Neural progenitor cell (in vitro differentiated cells): ENCODE measurements at places on chromosomes 11 and 22.

- DNase-seq: no peak
Observed at GRCh38 chr22:30893434-30894370, 74.9 kb downstream of the MORC2 start.

- DNase-seq: no peak
Observed at GRCh38 chr22:48835857-48836672, 991.6 kb downstream of the BRD1 start.

GRCh38 chr11:72816404-72816990, 2.3 kb downstream of the ATG16L2 start:
- no peak for DNase-seq

DNA sequence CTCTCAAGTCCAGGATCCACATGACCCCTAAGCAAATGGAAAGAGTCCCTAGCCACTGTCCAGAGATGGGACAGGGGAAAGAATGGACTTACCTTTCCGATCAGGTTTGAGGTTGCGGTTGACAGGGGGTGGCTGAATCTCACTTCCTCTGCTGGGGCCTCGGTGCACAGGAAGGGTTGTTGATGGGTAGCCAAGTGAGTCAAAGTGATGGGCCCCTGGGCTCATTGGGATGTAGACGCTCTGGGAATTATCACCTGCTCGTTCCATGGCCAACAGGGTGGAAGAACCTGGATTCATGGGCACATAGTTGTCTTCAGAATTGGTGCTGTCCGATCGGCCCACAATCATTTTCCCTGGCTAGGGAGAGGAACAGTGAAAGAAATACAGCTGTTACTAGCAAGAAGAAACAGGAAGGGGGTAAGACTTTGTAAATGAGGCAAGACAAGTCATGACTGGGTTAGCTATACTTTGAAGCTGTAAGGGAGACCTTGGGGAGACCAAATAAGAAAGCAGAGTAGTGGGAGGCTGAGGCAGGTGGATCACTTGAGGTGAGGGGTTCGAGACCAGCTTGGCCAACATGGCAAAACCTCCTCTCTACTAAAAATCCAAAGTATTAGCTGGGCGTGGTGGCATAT, 34.7 kb downstream of the USP35 start:
- no peak for DNase-seq

DNA sequence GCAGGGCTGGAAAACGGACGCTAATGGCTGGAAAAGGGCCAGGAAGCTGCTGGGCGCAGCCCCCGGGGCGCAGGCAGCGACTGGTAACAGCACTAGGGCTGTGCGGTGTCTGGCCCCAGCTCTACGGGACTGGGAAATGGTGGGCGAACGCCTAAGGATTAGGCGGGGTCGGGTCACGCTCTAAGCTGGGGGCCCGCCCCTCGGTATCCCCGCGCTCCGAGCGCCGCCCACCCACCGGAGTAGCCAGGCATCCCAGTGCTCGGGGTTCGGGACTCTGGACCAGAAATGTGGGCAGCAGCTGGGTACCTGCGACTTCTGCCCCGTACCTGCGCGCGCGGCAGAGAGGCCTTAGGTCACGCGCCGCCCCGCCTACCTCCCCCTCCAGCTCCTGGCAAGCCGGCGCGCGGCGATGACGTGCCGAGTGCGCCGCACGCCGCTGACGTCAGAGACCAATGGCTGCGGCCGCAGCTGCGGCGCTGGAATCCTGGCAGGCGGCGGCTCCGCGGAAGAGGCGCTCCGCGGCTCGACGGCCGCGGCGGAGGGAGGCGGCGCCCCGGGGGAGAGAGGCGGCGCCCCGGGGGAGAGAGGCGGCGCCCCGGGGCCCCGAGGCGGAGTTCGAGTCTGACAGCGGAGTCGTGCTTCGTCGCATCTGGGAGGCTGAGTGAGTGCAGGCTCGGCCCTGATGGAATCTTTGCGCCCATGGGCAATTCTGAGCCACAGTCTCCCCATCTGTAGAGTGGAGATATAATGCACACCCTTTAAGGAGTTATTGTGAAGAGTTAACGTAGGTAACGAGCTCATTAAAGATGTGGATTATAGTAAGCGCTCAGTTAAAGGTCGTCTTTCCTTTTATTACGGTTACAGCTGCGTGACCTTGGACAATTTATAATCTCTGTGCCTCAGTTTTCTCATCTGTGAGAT, at the start of the genes HPS4 and SRRD:
Gene HPS4, minus strand, starts transcription at position 345 of the 921 bp plus-strand sequence. CDS start 2,021 bp downstream, outside the sequence.
Gene SRRD, plus strand, starts transcription at position 439 of the 921 bp plus-strand sequence. Its CDS starts 14 bp downstream, at position 453.
- peak; percentile 98 for DNase-seq

GRCh38 chr22:28714043-28714628, 27.5 kb downstream of the CHEK2 start:
- no peak for DNase-seq

DNA sequence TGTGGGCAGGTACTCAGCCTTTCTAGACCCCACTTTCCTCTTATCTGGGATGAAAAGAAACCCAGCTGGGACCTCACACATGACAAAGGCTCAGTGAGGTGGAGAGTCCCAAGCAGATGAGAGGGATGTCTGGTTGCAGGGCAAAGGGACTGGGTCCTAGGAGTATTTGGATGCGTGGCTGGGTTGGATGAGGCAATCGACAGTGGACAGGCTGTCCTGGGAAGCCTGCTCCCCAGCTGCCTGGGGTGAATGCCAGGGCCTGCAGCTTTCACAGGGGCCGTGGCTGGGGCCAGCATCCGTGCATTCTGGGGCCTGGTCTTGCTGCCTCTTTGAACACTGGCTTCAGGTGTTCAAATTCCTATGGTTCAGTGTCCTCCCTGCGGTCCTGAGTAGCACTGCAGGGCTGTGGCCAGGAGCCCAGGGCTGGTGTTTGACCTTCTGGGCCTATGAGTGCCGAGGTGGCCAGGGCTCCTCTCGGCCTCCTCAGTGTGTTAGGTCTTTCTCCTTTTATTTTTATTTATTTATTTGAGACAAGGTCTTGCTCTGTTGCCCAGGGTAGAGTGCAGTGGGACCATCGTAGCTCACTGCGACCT, 65.3 kb downstream of the MCM5 start:
- no peak for DNase-seq

DNA sequence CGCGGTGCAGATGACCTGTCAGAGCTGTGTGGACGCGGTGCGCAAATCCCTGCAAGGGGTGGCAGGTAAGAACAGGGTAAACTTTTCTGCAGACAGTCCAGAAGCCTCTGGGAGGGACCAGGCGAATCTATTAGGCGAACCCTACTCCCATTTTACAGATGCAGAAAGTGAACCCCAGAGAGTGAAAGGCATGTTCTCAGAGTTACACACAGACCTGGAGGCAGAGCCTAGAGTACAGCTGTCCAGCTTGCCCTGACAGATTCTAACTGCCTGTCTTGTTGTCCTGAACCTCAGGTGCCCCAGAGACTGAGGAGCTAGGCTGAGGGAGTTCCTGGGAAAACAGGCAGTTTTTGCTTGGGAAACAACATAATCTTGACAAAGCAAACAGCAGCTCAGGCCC, 665 bp downstream of the CCS start:
- no peak for DNase-seq

DNA sequence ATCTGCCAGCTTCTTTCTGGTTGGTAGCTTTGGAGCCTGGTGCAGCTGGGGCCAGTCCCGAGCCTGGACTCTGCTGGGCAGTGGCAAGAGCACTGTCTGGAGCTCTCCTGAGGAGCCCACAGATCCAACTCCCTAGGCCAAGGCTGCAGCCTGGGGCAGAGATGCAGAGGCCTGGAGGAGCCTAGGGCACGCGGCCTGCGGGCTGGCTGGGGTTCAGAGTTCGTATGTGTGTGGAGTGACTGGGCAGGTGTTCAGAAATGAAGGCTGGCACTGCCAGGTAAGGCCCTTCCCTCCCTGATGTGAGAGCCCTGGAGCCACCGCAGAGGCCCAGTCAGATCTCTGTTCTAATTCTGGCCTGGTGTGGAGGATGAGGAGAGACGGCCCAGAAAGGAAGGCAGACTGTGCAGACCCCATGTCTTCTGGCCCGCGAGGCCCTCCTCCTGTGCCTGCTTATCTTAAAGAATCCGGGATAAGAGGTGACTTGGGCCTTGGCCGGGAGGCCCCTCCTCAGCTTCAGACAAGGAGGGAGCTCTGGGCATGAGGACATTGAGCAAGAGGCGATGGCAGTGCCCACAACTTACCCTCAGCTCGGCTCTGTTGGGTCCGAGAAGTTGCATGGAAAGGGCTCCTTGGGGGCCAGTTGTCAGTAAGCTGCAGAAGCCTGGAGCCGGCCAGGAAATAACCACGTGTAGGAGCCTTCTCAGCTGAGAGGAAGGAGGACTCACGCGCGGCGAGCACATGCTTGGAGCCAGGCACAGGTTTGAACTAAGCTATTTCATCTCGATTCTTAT, 62.2 kb upstream of the B3GAT1 start:
- DNase-seq: no peak

DNA sequence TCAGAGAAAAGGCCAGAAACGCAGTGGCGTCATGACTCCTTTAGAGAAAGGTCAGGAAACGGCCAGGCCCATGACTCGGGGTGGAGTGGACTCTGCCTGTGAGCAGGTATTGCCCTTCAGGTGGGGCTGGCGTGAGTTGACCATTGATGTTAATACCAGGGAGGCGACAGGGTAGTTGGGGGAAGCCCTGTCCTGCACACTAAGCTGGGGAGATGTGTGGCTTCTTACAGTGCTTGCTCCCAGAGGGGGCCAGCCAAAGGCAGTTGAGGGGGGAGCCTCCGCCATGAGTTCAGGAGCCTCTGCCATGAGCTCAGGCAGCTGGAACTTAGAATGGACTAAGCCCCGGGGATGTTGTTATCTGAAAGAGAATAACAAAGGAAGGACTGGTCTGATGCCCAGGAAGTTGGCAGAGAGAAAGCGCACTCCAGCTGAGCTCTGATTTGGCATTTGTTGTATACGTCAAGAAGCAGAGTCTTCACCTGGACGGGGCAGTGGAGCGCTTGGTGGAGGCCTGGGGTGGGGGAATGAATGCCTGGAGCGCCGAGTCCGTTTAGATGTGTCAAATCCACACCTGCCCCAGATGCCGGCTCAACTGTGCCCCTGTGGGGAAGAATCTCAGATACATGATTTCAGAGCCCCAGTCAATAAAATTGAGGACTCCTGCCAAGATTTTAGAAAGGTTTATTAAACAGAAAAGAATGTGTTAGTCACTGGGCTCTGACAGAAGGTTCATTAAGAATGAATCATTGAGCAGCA, 222.5 kb downstream of the TBC1D22A start:
- no peak for DNase-seq

DNA sequence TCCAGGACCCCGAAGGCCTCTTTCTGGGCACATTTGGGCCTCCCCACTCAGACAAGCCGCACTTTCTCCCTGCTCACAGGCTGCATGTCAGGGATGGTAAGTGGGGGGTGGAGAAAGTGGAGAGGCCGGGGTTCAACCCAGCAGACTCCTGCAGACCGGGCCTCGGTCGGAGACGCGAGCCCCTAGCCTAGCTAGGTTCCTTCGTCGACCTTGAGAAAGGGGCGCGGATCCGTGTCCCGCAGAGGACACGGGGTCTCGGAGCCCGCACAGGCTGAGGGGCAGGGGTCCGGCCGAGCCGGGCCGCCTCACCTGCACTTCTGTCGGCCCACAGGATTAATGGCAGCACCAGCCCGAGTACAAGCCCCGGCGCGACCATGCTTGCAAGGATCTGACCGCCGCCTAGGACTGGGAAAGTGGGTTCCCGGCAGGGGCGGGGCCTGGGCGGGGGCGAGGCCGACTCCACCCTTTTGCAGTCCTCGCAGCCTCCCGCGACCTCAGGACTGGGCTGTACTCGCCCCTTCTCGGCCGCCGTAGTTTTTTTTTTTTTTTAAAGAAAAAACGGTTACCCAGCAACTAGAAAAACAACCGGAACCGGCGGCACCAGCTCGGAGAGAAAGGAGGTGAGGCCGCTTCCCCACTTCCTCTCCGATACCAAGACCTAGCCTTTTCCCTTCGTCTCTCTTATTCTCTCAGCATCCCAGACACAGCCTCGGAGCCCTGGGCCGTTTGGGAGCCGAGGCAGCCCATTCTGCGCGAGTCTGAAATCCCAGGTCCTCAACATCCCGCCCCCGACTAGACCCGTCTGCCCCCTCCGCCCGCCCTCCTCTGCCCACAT, at the start of the genes SIAE and SPA17:
Gene SIAE, minus strand, starts transcription at position 407 of the 835 bp plus-strand sequence. Its CDS starts 31 bp downstream, at position 376.
Gene SPA17, plus strand, starts transcription at position 572 of the 835 bp plus-strand sequence. CDS start 1,361 bp downstream, outside the sequence.
- peak; percentile 94 for DNase-seq

DNA sequence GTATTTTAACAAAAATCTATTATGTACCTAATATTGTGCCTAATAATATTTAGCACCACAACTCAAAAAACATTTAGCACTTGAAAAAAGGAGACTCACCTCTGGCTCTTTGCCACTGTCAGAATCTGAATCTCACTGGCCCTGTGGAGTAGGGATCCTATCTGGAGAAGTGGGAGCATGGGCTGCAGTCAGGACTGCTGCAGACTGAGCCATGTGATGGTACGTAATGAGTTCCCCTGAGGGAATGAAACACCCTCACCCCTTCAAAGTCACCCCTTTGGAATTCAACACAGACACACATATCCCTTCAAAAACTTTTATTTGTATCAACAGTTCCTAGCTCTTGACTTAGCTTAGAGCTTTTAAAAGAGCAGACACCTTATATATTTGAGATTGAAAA, 6.5 kb downstream of the PTPMT1 start:
- no peak for DNase-seq

GRCh38 chr11:41779401-41779960, 320.0 kb upstream of the LRRC4C start:
- no peak for DNase-seq

DNA sequence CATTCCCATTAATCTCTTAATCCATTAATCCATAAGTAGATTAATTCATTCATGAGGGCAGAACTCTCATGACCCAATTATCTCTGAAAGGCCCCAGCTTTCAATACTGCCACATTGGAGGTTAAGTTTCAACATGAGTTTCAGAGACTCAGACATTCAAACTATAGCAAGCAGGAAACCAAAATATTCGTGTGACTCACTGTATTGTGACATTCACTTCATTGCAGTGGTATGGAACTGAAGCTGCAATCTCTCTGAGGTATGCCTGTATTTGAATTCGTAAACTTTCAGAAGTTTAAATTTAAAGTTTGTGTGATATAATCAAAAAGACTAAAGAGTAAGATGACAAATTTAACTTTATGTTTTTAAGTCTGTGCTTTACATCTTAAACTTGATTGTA, 2.9 kb upstream of the OR52J3 start:
- no peak for DNase-seq

- DNase-seq: peak; percentile 3
Observed at GRCh38 chr11:121892131-121892681, 223.8 kb downstream of the BLID start.

GRCh38 chr11:80862011-80862410, 1421.2 kb upstream of the TENM4 start:
- no peak for DNase-seq

DNA sequence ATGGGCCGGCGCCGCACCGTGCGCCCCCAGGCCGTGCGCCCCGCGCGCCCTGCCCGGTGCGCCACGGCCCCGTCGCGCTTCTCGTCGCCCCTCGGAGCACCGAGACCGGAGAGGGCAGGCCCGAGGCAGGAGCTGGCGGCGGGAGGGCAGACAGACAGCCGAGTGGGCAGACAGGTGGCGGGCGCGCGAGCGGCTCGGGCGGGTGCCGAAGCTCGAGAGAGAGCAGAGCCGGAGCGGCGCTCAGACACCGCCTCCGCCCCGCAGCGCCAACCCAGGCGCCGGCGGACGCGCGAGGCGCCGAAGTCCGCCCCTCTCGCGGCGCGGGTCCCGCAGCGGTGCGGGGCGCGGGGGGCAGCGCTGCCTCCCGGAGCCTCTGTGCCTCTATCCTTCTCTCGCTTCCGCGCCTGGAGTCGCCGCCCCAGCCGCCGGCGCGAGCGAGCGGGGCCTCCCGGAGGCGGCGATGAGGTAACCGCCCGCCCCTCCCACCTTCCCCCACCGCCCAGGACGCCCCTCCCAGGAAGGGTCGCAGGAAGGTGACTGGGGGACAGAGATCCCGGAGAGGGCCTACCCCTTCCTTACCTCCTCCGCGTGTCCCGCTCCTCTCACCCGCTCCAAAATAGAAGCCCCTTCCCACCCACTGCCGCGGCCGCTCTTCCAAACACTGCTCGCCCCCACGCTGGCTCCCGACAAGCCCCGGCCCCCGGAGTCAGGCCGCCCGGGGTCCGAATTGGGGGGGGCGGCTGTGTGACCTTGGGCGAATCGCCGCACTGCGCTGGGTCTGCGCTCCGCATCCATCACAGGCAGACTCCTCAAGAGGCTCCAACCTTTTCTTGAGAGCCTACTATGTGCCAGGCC, at the start of gene RASL10A:
Gene RASL10A, minus strand, starts transcription at position 412 of the 855 bp plus-strand sequence. CDS start 451 bp downstream, outside the sequence.
- peak; percentile 69 for DNase-seq
